ENCODE measurements at places on chromosomes 13 and 19.

DNA sequence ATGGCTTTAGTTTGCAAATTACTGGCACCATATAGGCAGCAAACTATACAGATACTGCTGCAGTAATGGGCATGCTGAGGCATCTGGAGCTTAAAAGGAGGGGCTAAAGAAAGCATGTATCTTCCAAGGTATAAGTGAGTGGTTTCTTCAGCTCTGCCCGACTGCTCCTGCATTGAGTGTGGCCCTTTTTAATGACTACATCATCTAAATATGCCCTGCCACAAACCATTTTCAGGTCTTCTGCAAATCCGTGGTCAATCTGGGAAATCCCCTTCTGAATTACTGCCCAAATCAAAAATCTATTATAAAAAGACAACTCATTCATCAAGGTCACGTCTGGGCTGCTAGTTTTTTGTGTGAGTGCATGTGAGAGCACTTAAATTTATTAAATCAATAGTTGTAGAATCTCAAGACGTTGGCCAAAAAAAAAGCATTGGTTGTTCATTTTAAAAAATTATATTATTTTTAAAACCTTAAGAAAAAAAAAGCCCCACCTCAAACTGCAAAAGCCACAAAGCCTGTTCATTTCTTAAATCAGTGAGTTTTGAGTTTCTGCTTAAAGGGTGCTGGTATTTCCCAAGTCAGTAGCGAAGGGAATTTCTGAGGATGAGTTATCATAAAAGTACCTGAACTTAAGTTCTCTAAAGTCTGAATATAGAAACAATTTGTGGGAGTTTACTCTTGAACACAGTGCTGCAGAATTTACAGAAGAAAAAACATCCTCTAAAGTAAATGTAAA is 16.3 kb downstream of the LCP1 start:
- no peak for DNase-seq

DNA sequence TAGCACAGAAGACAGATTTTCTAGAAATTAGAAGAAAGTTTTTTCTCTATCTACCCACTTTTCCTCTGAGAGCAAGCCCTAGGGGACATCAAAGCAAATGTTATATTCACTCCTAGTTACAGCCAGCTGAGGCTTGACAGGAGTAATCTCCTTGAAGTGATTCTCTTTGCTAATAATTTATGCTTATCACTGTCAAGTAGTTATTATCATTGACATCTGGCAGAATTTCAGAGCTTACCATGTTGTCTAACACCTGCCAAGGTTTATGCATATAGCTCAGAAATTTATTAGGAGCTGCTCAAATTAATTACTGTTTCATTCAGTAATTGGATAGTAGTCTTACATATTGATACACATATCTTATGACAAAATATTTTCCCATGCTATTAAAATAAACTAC is 465.9 kb upstream of the ATXN8OS start:
- DNase-seq: no peak

GRCh38 chr19:12769689-12770088 is 5.7 kb downstream of the HOOK2 start:
- peak; percentile 94 for DNase-seq

DNA sequence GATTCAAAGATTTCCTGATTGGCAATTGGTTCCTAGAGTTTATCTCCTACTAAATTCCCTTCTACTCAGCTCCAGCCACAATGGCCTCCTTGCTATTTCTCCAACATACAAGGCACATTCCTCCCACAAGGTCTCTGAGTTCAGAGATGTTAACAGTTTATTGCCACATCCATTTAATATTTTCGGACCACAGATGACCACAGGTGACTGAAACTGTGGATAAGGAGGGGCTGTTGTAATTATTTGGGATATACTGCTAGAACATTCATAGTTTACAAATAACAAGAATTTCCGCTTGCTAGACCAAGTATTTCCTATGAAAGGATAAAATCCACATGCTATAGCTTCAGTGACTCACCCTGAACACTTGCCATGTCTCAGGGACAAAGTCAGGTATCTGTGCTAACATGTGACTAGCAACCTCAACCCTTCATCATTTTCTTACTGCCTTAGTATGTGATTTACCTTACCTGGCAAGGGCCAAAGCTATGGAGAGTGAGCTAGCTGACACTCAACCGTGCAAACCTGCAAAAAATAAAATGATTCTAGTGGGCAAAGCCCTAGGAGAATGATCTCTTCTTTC is 117.7 kb downstream of the TBC1D4 start:
- no peak for DNase-seq

DNA sequence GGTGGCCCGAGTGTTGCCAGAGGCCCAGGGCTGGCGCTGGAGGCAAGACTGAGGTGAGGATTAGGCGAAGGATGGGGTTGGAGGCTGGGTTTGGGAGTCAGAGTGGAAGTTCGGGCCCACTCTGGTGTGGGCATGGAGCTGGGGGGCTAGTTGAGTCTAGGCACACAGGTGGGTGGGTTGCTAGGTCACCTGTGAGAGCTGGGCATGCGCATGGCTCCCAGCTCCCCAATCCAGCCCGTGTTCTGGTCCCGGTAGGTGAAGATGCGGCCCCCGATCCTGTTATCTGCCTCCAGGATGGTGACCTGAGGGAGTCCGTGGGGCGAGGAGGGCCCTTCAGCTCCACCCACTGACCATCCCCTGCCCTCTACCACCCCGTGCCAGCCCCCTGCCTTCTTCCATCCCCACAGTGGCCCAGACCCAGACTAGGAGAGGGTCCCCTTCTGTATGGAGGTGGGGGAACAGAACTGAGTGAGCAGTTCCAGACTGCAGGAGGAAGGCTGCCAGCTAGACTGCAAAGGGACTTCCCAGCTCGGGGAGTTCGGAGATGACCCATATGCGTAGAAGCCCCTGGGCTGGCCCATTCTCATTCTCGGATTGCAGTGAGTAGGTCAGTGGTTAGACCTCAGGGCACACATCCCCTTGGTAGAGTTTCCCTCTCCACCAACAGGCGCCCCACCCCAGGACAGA is 1.7 kb downstream of the IL4I1 start:
- DNase-seq: no peak

- DNase-seq: no peak
These were observed 848 bp downstream of the C19orf44 start for GRCh38 chr19:16497042-16497441.

DNA sequence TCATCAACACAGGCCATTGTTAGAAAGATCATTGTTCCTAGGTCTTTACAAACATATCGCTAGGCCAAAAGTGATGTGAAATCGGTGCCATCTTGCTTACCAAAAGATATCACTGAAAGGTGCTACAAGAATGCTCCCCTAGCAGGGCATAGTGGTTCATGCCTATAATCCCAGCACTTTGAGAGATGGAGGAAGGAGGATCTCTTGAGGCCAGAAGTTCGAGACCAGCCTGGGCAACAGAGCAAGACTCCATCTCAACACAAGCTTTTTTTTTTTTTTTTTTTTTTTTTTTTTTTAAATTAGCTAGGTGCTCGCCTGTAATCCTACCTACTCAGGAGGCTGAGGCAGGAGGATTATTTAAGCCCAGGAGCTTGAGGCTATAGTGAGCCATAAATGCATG is 92.1 kb downstream of the DACH1 start:
- DNase-seq: no peak

- DNase-seq: no peak
These were observed 105.4 kb upstream of the ZNF98 start for GRCh38 chr19:22527554-22527953.

- DNase-seq: peak; percentile 83
These were observed 1211.1 kb upstream of the PCDH20 start for GRCh38 chr13:62626771-62627170.

- peak; percentile 82 for DNase-seq
These were observed 7.4 kb upstream of the SLITRK6 start for GRCh38 chr13:85806553-85807175.

GRCh38 chr13:106752584-106753170 is 184.7 kb upstream of the ARGLU1 start:
- no peak for DNase-seq

- DNase-seq: peak; percentile 68
These were observed 31.2 kb upstream of the CACNA1A start for GRCh38 chr19:13537454-13537853.

DNA sequence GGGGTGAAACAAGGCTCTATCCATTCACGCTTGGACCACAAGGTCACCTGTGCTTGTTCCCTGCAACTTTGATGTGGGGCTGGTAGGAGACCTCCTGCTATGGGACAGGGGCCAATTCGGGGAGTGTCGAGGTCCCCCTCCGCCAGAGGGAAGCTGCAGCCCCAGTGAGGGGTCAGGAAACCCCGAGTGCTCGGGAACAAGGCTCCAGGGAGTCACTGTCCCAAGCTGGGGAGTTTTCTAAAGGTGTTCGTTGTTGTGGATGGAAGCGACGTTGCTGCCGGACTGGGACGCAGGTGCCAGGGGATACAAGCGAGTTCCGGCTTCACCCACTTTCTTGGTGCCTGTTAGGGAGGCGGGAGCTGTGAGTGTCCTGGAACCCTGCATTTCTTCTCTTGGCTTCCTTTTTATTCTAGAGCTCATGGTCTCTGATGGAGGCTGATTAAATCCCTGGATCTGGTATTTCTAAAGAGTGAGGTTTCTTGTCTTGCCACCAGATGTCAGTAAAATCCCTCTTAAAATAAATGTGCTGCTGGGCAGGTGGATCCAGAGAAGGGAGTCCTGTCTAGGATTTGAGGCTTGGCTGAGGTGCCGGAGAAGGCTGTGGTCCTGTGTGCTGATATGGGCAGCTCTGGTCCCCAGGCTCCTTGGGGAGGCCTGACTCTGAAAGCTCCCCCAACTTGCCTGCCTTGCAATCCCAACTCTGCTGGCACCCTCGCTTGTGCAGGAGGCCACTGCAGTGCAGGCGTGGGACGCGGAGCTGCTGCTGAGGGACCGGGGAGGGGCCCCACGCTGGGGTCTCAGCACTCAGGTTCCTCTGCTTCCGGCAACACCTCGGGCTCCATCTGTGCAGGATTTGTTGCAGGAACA is 153.9 kb downstream of the TEX29 start:
- peak; percentile 84 for DNase-seq

GRCh38 chr19:48867123-48867745 is 1.2 kb downstream of the PLEKHA4 start:
- DNase-seq: no peak

GRCh38 chr19:48686088-48686487 is 9.7 kb upstream of the FUT2 start:
- DNase-seq: no peak

DNA sequence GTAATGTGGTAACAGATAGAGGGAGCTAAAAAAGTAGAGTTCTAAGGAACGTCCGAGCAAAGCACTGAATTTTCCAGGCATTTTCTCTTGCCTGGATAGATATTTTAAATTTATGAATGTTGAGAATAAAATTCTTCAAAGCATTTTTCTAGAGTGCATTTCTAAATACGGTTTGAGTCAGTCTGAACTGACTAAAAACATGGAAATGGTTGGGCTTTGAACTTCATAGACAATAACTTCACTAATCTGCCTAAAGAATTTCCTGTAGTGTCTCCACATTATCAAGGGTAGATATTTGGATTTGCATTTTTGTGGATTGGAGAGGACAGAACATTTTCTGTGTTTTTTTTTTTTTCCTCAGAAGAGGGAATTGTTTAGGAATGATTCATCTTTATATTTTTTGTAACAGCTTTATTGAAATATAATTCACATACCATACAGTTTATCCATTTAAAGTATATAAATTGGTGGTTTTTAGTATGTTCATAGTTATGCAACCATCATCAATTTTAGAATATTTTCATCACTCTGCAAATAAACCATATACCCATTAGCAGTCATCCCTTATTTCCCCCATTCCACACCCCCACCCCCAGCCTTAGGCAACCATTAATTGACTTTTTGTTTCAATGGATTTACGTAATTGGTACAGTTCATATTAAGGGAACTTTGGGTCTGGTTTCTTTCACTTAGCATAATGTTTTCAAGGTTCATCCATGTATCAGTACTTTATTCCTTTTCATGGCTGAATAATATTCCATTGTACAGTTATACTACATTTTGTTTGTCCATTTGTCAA is 20.7 kb downstream of the GARRE1 start:
- DNase-seq: no peak

Measured in GM23338 (cell line).